ENCODE measurements at places on chromosomes 11 and 22. TPM values are rescaled to one million over a fixed set of nuclear protein-coding genes. Genes with fewer than 3 reads are reported as not detected.

The PGR gene
- 0.27 TPM for total RNA-seq

DNA sequence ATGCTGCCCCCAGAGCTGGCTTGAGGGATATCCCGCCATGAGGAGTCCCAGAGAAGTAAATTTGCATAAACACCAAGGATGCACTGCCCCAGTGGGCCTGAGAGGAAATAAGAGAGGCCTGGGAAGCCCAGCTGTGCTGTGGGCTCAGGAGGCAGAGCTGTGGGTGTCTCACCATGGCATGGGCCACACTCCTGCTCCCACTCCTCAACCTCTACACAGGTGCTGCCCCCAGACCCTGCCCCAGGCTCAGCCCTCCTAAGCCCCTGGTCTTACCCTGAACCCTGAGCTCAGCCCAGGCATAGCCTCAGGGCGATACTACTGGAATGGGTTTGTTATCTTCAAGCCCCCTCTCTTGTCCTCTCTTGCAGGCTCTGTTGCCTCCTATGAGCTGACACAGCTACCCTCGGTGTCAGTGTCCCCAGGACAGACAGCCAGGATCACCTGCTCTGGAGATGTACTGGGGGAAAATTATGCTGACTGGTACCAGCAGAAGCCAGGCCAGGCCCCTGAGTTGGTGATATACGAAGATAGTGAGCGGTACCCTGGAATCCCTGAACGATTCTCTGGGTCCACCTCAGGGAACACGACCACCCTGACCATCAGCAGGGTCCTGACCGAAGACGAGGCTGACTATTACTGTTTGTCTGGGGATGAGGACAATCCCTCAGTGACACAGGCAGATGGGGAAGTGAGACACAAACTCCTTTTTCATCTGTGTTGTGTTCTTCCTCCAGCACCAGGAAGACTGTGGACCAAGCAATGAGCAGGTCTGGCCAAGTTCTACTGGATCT is 59.9 kb downstream of the GGTLC2 start:
- peaks cover 5% of the 10 kb centered on the region for H3K4me1 ChIP-seq
- no peaks in the 10 kb centered on the region for H3K36me3 ChIP-seq
- H3K27ac ChIP-seq = peak overlapping the region; percentile 57
- H3K4me3 ChIP-seq = no peak overlapping the region
- no peak for DNase-seq
- no peaks in the 10 kb centered on the region for H3K27me3 ChIP-seq

- H3K27ac ChIP-seq = peak overlapping the region; percentile 60
- no peak overlapping the region for H3K4me3 ChIP-seq
- no peaks in the 10 kb centered on the region for H3K36me3 ChIP-seq
- no peaks in the 10 kb centered on the region for H3K4me1 ChIP-seq
These were observed 12.9 kb downstream of the EHD1 start for GRCh38 chr11:64865286-64866172.

DNA sequence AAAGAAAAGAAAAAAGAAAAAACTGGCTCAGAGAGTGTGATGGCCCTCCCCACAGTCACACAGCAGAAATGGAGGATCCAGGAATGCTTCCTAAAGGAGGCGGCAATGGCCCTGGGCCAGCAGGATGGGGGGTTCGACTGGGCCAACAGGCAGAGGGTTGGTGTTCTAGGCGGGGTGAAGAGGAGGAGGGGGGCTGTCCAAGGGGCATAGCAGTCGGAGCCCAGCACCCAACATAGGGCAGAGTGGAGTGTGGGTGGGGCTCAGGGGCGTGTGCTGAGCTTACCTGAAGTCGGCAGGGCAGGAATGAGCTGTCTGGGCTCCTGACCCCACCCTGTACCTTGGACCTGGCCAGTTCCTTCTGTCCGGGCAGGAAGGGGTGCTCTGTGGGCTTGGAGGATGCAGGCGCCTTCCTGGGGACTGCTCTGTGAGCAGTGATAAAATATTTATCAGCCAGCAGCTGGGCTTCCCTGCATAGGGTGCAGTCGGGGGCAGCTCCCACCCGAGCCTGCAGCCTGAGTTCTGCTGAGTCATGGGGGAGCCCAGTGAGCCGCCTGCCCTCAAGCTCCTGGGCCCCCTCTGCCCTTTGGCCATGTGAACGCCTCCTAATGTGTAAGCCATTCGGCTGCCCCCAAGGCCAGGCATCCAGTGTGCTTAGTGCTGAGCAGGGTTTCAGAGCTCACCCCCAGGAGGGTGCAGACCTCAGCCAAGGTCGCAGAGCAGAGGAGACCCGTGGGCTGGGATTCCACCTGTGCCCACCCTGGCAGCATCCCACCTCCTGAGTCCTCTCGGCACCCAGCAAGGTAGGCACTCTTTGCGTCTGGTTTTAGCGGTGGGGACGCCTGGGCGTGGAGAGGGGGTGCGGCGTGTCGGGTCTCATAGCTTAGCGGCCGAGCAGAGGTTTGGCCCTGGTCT is 25.3 kb upstream of the PRR5 start:
- peaks cover 12% of the 10 kb centered on the region for H3K4me1 ChIP-seq
- H3K27me3 ChIP-seq = no peaks in the 10 kb centered on the region
- no peak overlapping the region for H3K27ac ChIP-seq
- DNase-seq = no peak
- no peaks in the 10 kb centered on the region for H3K36me3 ChIP-seq

The C1QTNF4 gene
- total RNA-seq = not detected

DNA sequence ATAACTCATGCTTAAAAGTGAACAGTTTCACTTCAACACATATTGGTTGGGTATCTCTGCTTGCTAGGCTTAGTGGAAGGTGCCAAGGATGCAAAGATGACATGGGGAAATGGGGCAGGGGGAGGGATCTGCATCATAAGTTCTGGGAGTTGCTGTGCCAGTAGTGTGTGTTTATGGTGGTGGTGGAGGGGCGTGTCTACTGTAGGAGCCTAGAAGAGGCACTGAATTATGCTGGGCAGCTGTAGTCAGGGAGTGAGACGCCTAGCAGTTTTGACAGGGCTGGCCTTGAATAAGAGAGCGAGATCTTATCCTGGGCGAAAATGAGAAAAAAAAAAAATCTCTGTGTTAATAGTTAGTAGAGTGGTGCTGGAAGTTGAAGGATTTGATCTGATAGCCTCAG is 3.0 kb downstream of the ELMOD1 start:
- H3K27ac ChIP-seq = no peak overlapping the region
- H3K4me3 ChIP-seq = no peak overlapping the region
- no peaks in the 10 kb centered on the region for H3K4me1 ChIP-seq

Data from right lobe of liver (tissue), 6 donors.